ENCODE measurements at places on chromosomes 3 and 15.

DNA sequence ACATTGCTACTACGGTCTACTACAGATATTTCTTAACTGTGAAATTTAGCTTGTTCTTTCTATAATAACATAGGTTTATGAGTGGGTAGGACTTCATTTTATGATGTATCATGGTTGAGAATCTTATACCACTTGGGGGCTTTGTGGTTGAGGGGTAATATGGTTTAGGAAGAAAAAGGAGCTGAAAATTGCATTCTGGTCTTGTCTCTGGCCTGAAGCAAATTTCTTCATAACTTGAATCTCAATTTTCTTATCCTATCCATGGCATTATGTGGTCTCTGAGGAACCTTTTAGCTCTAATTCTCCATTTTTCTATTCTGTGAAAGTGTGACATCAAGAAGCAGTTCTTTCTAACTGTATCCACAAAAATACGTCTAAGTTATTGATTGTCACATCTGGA, 341.0 kb downstream of the SOX2 start:
- no peak for DNase-seq

- no peak for DNase-seq
Observed at GRCh38 chr3:44721231-44722102, 8.0 kb upstream of the ZNF501 start.

DNA sequence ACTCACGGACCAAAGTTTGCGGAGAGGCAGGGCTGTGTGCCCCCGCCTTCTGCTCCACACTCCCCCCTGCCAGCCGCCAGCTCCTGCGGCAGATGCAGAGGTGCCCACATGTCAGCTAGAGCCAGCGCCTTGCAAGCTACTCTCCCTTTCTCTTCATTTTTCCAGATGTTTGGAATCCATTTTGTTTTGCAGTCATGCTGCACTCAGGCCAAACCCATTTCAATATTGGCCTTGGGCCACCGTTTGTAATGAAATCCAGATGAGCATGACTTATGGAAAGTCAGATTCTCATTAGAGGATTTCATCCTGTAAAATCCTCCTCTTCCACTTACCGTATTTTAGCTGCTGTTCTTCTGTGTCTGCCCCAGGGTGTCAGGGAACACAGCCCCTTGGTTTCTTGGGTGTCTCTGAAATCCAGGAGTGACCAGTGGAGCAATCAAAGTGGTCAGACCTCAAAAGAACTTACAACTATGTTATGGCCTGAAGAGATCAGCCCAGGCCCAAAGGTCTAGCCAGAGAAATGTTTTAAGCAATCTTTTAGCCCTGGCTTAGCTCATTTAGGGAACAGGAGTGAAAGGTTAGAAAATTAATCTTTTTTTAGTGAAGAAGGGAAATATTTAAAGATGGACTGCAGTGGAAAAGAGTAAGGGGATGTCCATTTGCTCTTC, 65.8 kb downstream of the AAGAB start:
- no peak for DNase-seq

- no peak for DNase-seq
Observed at GRCh38 chr15:38216763-38217162, 35.9 kb upstream of the SPRED1 start.

DNA sequence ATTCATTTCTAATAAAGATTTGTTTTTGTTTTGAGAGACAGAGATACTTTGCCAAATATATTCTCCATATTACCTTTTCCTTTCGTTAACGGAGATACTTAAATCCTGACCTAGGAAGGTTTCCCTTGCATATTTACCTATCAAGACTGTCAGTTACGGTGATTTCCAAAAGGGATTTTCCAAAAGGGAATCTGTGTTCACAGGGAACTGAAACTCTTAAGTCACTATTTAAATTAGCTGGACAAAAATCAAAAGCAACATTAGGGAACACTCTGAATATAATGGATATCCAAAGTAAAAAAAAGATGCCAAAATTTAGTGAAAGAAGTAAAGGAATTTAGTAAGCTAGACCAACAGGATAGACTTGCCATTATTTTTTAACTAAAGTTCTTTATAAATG, 576 bp downstream of the LRRFIP2 start:
- DNase-seq, result no peak

- no peak for DNase-seq
Observed at GRCh38 chr3:144810160-144810559, 838.5 kb downstream of the DIPK2A start.

DNA sequence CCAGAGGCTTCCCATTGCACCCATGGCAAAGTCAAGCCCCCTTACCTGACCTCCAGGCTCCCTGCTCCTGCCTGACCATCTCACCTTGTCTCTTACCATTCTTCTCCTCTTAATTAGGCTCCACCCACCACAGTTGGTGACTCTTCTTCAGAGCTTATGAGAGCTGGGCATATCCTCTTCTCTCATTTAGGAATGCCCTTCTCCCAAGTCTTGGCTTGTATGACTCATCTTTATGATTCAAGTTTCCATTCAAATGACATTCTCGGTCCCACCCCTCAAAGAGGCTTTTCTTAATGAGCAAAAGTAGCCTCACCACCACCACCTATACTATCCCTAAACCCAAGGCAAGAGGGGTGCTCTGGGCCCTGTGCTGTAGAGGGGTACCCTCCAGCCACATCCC, 55.3 kb upstream of the NUDT16 start:
- DNase-seq, result no peak

DNA sequence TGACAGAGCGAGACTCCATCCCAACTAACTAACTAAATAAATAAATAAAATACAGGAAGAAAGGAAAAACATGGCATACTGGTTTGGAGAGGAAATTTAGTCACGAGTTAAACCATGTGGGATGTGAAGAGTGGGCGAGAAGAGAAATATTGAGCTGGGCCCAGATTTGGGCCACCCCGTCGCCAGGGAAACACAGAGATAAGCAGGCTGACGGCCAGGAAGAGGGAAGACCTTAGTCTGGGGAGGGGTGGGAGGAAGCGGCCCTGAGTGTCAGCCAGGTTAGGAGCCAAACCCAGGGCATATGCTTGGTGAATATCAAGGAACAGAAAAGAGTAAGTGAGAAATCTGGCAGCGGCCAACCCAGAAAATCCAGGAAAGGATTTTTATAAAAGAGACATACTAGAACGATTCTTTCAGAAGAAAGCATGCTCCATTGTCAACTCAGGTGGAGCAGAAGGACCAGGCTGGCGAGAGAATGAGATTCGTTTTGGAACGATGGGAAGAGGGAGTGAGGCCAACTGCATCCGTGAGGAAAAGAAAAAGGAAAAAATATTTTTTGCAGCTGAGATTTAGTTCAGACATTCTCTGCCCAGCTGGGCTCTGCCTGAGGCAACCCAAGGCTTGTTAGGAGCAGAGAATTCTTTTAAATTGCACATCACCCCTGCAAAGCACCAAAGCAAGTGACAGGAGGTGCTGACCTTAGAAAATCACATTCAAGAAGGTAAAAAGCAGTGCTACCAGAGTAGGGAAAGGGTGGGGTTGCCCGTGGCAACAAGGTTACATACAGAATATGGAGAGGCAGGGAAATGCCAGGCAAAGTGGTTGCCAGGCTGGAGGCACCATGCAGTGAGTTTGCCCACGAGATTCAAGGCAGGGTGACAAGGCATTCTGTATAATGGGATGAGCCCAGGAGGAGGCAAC, 59.3 kb upstream of the RAD18 start:
- DNase-seq, result no peak
